ENCODE measurements at places on chromosomes 3 and 15. TPM values are rescaled to one million over a fixed set of nuclear protein-coding genes. Genes with fewer than 3 reads are reported as not detected.
A peak's percentile ranks its signal among the peaks of the same experiment; 100 is the strongest.

Gene OSTN
- total RNA-seq: not detected

Gene EPHA6
- total RNA-seq: 0.66 TPM

DNA sequence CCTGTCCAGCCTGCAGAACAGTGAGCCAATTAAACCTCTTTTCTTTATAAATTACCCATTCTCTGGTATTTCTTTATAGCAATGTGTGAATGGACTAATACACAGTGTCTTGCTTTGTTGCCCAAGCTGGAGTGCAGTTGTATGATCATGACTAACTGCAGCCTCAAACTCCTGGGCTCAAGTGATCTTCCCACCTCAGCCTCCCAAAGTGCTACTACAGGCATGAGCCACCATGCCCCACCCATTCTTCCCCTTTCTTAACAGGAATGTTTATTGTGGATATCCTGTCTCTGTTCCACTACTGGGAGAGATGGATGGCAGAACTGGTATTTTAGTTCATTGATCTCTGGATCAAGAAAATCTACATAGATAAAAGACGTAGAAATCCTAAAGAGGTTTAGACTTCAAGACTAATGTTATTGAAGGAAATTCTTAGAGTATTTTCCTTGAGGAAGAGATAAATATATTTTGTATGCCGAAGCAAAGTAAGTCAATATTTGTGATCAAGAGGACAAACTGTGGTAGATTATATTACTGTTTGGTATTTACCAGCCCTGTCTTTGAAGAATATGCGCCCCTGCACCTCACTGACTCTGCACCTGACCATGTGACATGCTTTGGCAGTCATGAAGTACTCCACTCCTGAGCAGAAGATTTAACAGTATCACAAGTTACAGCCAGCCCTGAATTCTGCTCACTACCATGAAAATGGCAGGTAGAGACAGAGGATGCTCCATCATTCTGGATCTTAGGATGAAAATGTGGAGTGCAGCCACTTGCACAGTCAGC lies 42.9 kb downstream of the UACA start:
- no peak for DNase-seq
- no peaks in the 10 kb centered on the region for H3K36me3 ChIP-seq
- H3K27me3 ChIP-seq: no peaks in the 10 kb centered on the region
- H3K4me1 ChIP-seq: no peaks in the 10 kb centered on the region
- no peak overlapping the region for H3K4me3 ChIP-seq

- H3K27me3 ChIP-seq: no peaks in the 10 kb centered on the region
- no peaks in the 10 kb centered on the region for H3K4me1 ChIP-seq
- H3K4me3 ChIP-seq: no peak overlapping the region
- DNase-seq: no peak
- no peaks in the 10 kb centered on the region for H3K36me3 ChIP-seq
- H3K27ac ChIP-seq: no peak overlapping the region
Observed at GRCh38 chr3:60855250-60855649, 396.0 kb downstream of the FHIT start.

DNA sequence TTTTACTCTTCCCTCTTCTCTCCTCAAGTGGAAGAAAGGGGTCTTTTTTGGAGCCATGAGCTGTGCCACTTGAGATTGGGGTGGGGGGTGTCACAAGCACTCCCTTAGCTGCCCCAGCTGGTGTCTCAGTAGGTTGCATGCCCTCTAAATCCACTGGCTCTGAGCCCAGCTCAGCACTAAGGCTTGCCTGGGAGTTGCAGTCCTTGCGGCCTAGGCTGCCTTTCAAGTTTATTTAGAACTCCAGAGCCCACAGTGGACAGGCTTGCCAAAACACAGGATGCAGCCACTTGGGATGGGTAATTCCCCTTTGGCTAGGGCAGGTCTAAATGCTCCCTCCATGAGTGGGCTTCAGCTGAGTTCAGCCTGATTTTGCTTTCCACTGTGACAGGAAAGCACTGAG lies 24.7 kb downstream of the C3orf20 start:
- H3K27me3 ChIP-seq: no peaks in the 10 kb centered on the region
- H3K36me3 ChIP-seq: no peaks in the 10 kb centered on the region
- H3K27ac ChIP-seq: no peak overlapping the region
- no peaks in the 10 kb centered on the region for H3K4me1 ChIP-seq
- H3K4me3 ChIP-seq: no peak overlapping the region
- DNase-seq: no peak

- no peaks in the 10 kb centered on the region for H3K36me3 ChIP-seq
- DNase-seq: peak; percentile 14
- H3K27me3 ChIP-seq: no peaks in the 10 kb centered on the region
- no peak overlapping the region for H3K4me3 ChIP-seq
Observed at GRCh38 chr3:73739791-73740453, 115.2 kb upstream of the PDZRN3 start.

DNA sequence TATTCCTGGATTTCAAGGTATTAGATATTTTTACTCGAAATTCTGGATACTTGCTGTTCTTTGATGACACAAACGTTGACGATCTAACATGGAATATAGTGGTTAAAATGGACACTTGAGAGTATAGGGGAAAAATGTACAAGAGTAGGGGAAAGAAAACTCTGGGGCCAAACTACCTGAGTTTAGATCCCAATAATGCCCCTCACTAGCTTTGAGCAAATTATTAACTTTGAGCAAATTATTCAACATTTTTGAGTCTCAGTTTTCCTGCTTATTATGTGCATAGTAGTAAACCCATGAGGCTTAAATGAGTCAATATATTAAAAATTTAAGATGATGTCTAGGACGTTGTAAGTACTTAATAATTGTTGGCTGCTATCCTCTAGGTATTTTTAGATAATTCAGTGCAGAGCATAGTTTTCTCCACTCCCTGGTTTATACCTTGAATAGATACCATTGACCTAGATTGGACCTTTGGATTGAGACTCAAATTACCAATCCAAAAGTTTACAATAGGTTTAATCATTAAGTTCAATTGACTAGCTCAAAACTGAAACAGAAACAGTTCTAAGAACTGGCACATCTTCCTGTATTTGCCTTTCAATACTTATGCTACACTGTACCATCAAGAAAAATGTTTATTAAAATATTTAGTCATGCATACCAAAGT lies 4.5 kb downstream of the ADGRG7 start:
- no peak overlapping the region for H3K4me3 ChIP-seq
- DNase-seq: no peak
- no peaks in the 10 kb centered on the region for H3K27me3 ChIP-seq
- no peaks in the 10 kb centered on the region for H3K4me1 ChIP-seq
- H3K36me3 ChIP-seq: no peaks in the 10 kb centered on the region
- no peak overlapping the region for H3K27ac ChIP-seq

DNA sequence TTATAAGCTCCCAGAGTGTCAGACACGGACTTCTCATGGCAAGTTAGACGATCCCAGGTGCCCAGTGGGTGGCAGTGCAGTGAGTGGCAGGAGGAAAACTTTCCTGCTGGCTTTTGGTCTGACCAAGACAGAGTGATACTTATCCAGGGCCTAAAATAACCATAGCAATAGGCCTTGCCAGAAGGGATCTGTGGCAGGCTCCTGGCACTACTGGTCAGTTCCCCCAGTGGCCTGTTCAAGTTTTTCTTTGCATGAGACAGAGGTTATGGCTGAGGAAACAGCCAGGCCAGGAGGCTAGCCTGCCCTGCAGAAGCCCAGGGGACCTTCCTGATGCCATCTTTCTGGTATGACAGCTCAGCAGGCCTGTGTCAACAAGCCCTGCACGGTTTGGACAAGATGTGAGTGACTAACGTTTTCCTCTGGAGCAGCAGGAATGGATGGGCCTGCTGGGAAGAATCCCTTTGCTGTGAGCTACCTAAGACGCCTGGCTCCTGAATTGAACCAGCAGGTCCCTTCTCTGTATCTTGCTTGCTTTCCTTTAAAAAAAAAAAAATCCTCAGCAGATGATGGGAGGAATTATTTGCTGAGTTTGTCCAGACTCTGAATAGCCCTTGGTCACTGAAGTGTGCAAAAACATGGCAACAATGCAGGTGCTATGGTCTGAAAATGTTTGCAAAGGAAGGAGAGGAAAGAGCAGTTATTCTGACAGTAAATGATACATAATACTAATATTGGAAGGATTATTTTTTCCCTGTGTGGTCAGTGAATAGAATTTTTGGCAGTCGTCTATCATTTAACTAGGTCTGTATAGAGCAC lies 18.0 kb downstream of the SCG5 start:
- no peaks in the 10 kb centered on the region for H3K36me3 ChIP-seq
- no peak for DNase-seq
- H3K4me1 ChIP-seq: no peaks in the 10 kb centered on the region
- no peak overlapping the region for H3K4me3 ChIP-seq

Gene EIF4E3
- total RNA-seq: 37.1 TPM

DNA sequence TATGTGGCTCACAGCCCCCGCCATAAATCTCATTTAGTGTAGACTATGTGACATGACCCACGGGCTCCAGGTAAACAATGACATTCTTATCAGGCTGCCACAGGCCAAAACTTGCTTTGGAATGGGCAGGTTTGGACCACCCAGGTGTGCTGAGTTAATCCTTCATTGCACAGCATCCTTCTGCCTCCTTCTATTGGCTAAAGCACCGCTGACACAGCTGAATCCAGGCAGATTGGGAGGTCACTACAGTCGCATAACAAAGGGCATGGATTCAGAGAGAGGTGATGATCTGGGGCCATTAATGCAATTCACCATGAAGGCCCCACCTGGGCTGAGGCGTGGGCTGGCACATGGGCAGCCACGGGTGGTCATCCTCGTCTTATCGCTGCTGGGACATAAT lies 47.8 kb upstream of the GALNT15 start:
- H3K4me1 ChIP-seq: no peaks in the 10 kb centered on the region
- no peaks in the 10 kb centered on the region for H3K36me3 ChIP-seq
- H3K27ac ChIP-seq: no peak overlapping the region
- H3K4me3 ChIP-seq: no peak overlapping the region

DNA sequence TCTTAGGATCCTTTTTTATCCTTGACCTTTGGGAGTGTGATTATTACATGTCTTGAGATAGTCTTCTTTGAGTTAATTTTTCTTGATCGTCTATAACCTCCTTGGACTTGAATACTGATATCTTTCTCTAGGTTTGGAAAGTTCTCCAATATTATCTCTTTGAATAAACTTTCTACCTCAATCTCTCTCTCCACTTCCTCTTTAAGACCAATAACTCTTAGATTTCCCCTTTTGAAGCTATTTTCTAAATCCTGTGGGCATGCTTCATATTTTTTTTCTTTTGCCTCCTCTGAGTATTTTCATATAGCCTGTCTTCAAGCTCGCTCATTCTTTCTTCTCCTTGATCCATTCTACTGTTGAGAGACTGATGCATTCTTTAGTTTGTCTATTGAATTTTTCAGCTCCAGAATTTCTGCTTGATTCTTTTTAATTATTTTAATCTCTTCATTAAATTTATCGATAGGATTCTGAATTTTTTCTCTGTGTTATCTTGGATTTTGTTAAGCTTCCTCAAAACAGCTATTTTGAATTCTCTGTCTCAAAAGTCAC lies 12.1 kb downstream of the USF3 start:
- DNase-seq: no peak
- H3K36me3 ChIP-seq: no peaks in the 10 kb centered on the region
- H3K27me3 ChIP-seq: no peaks in the 10 kb centered on the region
- no peaks in the 10 kb centered on the region for H3K4me1 ChIP-seq
- H3K27ac ChIP-seq: no peak overlapping the region

Gene ERC2
- total RNA-seq: 3.8 TPM

Gene GABRA5
- not detected for total RNA-seq

DNA sequence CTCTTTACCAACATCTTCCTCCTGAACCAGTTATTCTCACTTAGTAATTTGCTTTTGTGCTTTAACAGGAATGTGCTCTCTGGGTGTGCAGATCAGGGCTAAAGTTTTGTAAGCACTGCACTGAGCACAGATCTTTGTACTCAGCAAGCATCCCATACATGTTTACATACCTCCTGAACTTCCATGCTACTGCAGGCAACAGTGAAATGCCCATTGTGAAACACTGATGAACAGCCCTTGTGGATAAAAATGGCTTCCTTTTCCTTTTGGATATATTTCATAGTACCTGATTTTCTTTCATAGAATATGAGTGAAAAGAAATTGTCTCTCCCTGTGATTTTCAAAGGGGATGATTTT lies 855.9 kb downstream of the MCTP2 start:
- no peaks in the 10 kb centered on the region for H3K27me3 ChIP-seq
- H3K36me3 ChIP-seq: no peaks in the 10 kb centered on the region
- no peaks in the 10 kb centered on the region for H3K4me1 ChIP-seq
- no peak for DNase-seq
- H3K27ac ChIP-seq: no peak overlapping the region

DNA sequence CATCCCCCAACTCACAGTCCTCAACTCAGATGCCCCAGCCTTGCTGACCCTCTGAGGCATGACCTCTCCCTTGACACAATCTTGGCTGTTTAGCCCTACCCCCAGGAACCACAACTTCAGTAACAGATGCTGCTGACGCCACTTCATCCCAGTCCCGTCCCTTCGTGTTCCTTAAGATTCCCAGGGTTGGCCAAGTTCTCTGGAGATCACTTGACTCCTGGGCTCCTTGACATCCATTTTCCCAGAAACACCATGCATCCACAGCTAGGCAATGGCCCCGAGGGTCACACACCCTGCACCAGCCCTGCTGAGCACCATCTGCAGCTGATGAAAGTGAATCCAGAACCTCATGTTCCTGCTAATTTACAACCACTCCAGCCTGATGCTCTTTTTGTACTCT lies 6.9 kb downstream of the RTP2 start:
- H3K27me3 ChIP-seq: no peaks in the 10 kb centered on the region
- H3K27ac ChIP-seq: no peak overlapping the region
- no peak for DNase-seq
- H3K4me3 ChIP-seq: no peak overlapping the region
- no peaks in the 10 kb centered on the region for H3K36me3 ChIP-seq

GRCh38 chr3:182921665-182922355 lies 58.5 kb downstream of the DCUN1D1 start:
- H3K4me3 ChIP-seq: no peak overlapping the region
- DNase-seq: no peak
- H3K27me3 ChIP-seq: no peaks in the 10 kb centered on the region

GRCh38 chr15:33722005-33722672 lies 246.2 kb upstream of the CHRM5 start:
- H3K36me3 ChIP-seq: no peaks in the 10 kb centered on the region
- no peaks in the 10 kb centered on the region for H3K4me1 ChIP-seq
- H3K27me3 ChIP-seq: no peaks in the 10 kb centered on the region
- no peak overlapping the region for H3K4me3 ChIP-seq
